Muscle of leg (tissue), 16 donors: ENCODE measurements at places on chromosomes 11 and 22.

DNA sequence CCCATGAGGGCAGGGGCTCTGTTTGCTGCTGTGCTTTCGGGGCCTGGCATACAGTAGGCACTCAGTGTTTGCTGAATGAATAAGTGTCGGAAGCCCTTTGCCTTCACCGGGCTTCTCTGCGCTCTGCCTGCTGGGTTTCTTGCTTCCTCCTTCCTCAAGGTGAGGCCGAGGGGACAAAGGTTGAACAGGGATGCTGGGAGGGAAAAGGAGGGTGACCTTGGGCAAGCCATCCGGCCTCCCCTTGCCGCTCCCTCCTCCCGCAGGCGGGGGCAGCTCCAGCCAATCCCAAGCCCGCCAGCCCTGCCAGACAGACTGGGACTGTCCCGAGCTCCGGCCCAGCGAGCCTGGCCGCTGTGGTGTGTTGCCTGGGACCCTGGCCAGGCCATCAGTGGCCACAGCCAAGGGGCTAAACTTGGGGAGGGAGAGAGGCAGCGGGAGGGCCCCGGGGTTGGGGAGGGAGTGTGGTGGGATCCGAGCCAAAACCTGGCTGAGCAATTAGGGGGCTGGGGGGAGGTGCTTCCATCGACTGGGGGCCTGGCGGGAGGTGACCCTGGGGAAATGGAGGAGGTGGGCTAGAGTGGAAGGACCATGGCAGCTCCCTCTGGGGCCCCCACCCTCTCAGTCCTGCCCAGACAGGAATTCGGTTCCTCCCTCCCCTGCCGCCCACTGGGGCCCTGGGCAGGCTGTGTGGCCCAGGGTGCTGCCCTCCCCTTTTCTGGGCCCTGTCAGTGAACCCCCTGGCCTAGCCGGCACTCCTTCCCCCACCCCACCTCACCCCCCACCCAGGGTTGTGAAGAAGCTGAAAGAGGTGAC is 3.4 kb upstream of the RCOR2 start:
- H3K27me3 ChIP-seq = no peaks in the 10 kb centered on the region
- H3K4me3 ChIP-seq = peak overlapping the region; percentile 13
- H3K4me1 ChIP-seq = peaks cover 54% of the 10 kb centered on the region
- peak overlapping the region; percentile 87 for H3K27ac ChIP-seq
- peak; percentile 86 for DNase-seq
- no peaks in the 10 kb centered on the region for H3K36me3 ChIP-seq

GRCh38 chr11:58625826-58626460 is 3.5 kb downstream of the CNTF start:
- H3K4me3 ChIP-seq = no peak overlapping the region
- DNase-seq = no peak
- no peak overlapping the region for H3K27ac ChIP-seq
- no peaks in the 10 kb centered on the region for H3K27me3 ChIP-seq

GRCh38 chr22:17964643-17965042 is 59.7 kb downstream of the MICAL3 start:
- peak; percentile 36 for DNase-seq
- no peaks in the 10 kb centered on the region for H3K36me3 ChIP-seq
- H3K4me3 ChIP-seq = no peak overlapping the region

- H3K4me1 ChIP-seq = peaks cover 2% of the 10 kb centered on the region
- no peak for DNase-seq
- H3K4me3 ChIP-seq = no peak overlapping the region
- no peak overlapping the region for H3K27ac ChIP-seq
- peaks cover 15% of the 10 kb centered on the region for H3K27me3 ChIP-seq
- H3K36me3 ChIP-seq = no peaks in the 10 kb centered on the region
Observed at GRCh38 chr22:48706934-48707762, 1120.5 kb downstream of the BRD1 start.

DNA sequence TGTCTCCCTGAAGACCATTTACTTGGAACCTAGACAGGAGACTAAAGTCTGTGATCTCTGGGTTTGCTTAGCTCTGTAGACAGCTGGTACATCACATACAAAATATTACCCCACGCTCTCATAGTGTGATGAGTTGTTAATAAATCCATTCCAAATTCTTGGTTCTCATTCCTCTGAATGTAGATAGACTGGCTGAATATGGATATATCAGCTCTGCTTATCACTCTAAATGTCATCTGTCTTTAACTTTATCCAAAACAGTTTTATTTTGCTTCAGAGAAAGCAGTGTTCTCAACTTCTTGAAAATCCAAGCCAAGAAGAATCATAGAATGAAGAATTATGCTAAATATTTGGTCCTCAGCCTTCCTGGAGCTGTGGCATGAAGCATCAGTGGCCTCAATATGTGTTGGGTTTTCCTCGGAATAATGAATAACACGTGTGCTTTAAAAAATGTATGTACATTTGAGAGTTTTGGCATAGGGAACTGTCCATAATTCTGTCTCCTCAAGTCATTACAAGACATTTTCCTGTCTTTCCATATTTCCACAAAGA is 10.5 kb upstream of the LDLRAD3 start:
- H3K4me3 ChIP-seq = no peak overlapping the region
- H3K4me1 ChIP-seq = no peaks in the 10 kb centered on the region
- H3K27ac ChIP-seq = peak overlapping the region; percentile 50
- no peaks in the 10 kb centered on the region for H3K36me3 ChIP-seq

DNA sequence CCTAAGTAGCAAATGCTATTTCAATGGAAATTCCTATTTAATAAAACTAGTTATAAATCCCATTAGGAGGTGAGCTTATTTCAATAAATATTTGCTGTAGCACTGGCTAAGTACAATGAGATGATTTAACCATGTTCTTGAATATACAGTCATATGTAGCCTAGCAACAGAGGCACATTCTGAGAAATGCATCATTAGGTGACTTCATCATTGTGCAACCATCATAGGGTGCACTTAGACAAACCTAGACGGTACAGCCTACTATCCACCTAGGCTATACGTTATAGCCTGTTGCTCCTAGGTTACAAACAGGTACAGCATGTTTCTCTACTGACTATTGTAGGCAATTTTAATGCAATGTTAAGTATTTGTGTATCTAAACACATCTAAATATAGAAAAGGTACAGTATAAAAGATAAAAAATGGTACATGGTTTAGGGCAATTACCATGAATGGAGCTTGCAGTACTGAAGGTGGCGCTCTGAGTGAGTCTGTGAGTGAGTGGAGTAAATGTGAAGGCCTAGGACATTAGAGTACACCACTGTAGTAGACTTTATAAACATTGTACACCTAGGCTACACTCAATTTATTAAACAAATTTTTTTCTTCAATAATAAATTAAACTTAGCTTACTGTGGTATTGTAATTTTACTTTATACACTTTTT is 350.1 kb downstream of the CASP12 start:
- DNase-seq = no peak
- H3K27ac ChIP-seq = no peak overlapping the region
- no peaks in the 10 kb centered on the region for H3K4me1 ChIP-seq

GRCh38 chr22:38881997-38882879 is 10.2 kb upstream of the CBX6 start:
- peak overlapping the region; percentile 11 for H3K27ac ChIP-seq
- DNase-seq = peak; percentile 68
- peaks cover 7% of the 10 kb centered on the region for H3K27me3 ChIP-seq
- H3K4me3 ChIP-seq = no peak overlapping the region
- peaks cover 19% of the 10 kb centered on the region for H3K4me1 ChIP-seq
- H3K36me3 ChIP-seq = no peaks in the 10 kb centered on the region

- peak overlapping the region; percentile 10 for H3K27ac ChIP-seq
- no peak overlapping the region for H3K4me3 ChIP-seq
- H3K27me3 ChIP-seq = peaks cover 8% of the 10 kb centered on the region
- H3K36me3 ChIP-seq = no peaks in the 10 kb centered on the region
- peaks cover 66% of the 10 kb centered on the region for H3K4me1 ChIP-seq
Observed at GRCh38 chr11:69494851-69495250, 13.4 kb downstream of the LINC01488 start.

DNA sequence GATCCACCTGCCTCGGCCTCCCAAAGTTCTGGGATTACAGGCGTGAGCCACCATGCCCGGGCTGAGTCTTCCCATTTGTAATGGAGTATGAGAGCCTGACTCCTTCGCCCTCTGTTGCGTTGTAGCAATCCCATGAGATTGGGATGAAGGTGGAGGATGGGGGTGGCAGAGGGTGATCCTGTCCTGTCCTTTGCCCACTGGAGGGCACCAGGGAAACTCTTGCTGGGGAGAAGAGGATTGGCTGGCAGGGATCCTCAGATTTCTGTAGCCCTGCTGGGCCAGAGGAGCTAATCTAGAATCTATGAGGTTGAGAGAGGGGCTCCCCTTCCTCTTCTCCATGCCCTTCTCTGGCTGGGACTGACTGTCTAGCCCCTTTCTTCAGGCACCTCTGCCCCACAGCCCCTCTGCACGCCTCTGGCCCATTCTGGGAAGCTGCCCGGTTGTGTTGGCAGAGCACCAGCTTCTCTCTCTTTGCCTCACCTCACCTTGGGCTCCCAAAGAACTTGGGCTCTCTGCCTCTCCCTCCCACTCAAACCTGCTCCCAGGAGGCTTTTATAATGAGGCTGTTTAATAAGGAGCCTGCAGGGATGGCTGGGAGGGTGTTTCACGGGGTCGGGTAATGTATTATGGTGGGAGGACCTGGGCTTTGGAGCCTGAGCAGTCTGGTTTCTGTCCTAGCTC is 9.5 kb upstream of the CATSPER1 start:
- no peak overlapping the region for H3K4me3 ChIP-seq
- no peak overlapping the region for H3K27ac ChIP-seq
- no peaks in the 10 kb centered on the region for H3K4me1 ChIP-seq
- no peak for DNase-seq
- H3K36me3 ChIP-seq = no peaks in the 10 kb centered on the region
- H3K27me3 ChIP-seq = peaks cover 5% of the 10 kb centered on the region

DNA sequence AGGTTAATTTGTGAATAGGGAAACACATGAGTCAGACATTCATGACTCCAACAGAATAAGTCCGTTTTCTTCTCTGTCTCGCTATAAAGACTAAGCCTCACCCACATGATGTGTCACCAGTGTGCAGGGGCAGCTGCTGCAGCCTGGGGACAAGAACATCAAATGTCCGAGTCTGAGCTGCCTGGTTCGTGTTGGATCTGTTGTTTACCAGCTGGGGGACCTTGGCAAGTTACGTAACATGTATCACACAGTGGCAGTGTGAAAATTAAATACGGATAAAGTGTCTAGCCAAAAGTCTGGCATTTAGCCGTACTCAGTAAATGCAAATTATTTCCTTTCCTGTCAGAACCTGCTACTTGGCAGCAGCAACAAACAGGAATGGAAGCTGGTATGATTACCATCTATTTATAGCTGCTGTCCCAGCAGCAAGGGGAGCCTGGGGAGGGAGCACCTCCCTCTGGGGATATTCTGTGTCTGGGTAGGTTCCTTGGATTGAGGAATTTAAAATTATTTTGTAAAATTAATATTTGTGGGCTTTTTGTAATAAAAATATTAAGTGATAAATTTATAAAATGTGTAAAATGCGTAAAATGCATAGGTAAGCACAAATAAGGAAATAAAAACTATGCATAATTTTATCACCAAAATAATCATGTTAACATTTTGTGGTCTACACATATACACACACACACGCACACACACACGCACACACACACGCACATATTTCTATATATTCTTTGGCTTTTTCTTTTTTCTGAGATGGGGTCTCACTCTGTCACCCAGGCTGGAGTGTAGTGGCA is 1.3 kb upstream of the CLDN25 start:
- H3K4me1 ChIP-seq = peaks cover 3% of the 10 kb centered on the region
- no peak overlapping the region for H3K4me3 ChIP-seq
- peak overlapping the region; percentile 73 for H3K27ac ChIP-seq
- peak; percentile 57 for DNase-seq
- no peaks in the 10 kb centered on the region for H3K36me3 ChIP-seq

- no peak for DNase-seq
- peak overlapping the region; percentile 41 for H3K4me3 ChIP-seq
- peaks cover 2% of the 10 kb centered on the region for H3K27me3 ChIP-seq
- H3K4me1 ChIP-seq = peaks cover 26% of the 10 kb centered on the region
- H3K27ac ChIP-seq = peak overlapping the region; percentile 95
- H3K36me3 ChIP-seq = no peaks in the 10 kb centered on the region
Observed at GRCh38 chr11:121656328-121657090, 203.7 kb upstream of the SORL1-AS1 start.

DNA sequence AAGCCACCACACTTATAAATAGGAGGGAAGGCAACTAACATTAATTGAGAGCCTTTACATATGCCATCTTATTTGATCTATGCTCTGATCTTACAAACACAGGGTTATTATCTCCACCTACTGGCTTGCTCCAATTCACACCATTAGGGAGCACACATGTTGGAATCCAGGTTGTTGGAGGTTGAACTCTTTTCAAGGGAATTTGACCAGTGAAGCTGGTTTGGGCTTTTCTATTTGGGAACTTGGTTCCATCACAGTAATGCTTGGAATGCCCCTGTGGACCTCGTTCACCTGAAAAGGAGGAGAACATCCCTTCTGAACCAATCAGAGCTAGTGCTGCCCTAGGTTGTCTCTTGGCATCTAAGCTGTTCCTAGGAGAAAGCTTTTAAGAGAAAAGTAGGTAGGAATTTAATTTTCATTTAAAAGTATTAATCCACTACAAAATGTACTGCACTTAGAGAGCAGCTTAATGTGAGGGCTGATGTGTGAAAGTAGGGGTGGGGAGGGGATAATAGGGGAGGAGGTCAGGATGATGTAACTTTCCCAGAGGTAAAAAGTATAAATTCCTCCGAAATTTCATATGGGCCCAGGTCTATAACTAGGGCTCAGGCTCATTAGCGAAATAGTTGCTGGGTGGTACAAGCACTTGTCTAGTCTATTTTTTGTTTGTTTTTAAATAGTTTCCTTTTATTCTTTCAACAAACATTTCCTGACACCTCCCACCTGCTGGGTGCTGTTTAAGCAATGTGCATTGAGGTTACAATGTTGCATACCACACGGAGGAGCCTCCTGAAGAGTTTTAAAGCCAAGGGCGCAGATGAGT is 7.6 kb upstream of the MICAL2 start:
- DNase-seq = no peak
- H3K4me3 ChIP-seq = no peak overlapping the region
- no peak overlapping the region for H3K27ac ChIP-seq

GRCh38 chr11:39732001-39732400 is 1727.5 kb downstream of the LRRC4C start:
- H3K27ac ChIP-seq = no peak overlapping the region
- H3K4me3 ChIP-seq = no peak overlapping the region
- H3K27me3 ChIP-seq = no peaks in the 10 kb centered on the region
- no peaks in the 10 kb centered on the region for H3K4me1 ChIP-seq
- H3K36me3 ChIP-seq = no peaks in the 10 kb centered on the region

DNA sequence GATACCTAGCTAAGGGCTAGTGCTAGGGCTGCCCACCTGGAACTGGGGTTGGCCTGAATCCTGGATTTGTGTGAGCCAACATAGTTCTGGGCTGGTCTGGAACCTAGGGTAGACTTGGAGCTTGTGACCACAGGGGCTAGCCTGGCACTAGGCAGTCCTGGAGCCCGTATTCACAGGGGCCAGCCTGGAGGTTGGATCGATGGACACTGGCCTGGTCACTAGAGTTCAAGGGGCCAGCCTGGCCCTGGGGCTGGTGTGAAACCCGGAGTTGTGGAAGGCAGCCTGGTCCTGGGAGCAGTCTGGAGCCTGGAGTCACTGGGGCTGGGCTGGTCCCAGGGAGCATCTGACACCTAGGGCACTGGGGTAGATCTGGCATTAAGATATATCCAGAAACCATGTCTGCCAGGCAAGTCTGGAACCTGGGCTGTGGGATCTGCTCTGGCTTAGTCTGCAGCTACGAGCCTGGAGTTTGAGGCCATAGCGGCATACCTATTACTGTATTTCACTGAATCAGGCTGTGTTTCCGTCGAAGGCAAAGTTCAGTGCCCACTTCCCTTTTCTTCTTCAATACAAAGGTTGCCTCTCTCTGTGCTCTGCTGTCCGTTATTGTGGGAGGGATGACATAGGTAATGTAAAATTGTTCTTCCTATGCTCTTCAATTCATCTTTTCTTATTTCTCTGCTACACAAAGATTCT is 9.1 kb upstream of the GLYATL1B start:
- peaks cover 2% of the 10 kb centered on the region for H3K27me3 ChIP-seq
- H3K4me1 ChIP-seq = no peaks in the 10 kb centered on the region
- peak; percentile 5 for DNase-seq
